BJ (cell line): ENCODE measurements at places on chromosomes 13 and 19.
A peak's percentile ranks its signal among the peaks of the same experiment; 100 is the strongest.

DNA sequence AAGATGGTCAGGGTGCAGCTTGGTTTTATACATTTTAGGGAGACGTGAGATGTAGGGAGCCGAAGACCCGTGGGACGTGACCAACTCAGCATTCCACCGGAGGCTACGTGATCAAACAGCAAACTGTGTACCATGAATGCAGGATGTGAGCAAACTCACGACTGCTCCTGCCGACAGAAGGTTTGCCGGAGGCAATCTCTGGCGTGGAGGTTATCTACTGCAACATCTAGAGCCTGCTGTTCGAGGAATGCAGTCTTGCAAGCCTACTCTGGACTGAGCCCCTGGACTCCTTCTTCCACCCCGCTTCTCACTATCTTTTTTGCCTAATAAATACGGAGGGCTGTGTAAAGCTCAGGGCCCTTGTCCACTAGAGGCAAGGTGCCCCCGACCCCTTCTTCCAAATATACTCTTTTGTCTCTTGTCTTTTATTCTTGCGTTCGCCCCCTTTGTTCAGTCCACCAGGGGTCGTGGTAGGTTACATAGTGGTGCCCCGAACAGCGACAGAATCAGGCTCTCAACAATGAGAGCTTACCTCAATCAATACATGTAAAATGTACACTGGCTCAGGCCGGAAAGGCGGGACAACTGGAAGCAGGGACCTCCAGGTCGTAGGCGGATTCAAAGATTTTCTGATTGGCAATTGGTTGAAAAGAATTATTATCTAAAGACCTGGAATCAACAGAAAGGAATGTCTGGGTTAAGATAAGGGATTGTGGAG, 8.9 kb upstream of the OR1I1 start:
- peak; percentile 55 for DNase-seq

- no peak for DNase-seq
Observed at GRCh38 chr19:6723108-6723618, 2.7 kb upstream of the C3 start.

- peak; percentile 72 for DNase-seq
Observed at GRCh38 chr19:12881172-12881808, at the start of gene DNASE2. Gene DNASE2 (minus strand): TSS chr19:12881449. CDS start chr19:12881375, 74 bp downstream.

- DNase-seq: no peak
Observed at GRCh38 chr19:33507021-33507956, 14.3 kb downstream of the PEPD start.
